ENCODE measurements at places on chromosomes 6 and 20.

GRCh38 chr6:91415031-91415605, 828.2 kb upstream of the MAP3K7 start:
- DNase-seq, result no peak

DNA sequence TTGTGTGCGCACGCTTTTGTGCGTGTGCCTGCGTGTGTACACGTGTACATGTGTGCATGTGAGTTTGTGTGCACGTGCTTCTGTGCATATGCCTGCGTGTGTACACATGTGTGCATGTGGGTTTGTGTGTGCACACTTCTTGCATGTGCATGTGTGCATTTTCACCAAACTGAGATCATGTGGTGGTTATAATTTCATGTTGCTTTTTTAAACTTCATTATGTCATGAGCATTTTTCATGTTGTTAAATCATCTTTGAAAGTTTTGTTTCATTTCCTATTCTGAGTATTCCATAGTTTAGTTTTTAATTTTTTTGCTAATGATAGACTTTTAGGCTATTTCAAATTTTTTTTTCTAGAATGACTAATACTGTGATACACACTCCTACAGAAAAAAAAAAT, 6.4 kb upstream of the CST3 start:
- DNase-seq, result no peak

DNA sequence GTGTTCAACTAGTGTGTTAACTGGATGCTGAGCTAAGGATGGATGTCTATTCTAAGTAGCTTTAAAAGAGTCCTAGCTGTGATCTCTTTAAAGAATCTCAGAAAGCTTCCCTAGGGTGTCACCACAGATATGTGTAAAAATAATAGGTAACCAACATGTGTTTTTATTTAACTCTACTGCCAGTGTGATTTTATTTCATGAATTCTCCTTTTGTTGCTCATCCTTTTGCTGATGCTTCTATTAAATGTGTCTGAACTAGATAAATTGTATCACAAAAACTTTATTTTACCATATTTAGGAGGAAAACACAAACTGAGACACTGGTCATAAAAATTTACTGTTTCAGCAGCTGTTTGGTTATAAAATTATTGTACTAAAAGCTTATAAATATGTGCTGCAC, 809.4 kb upstream of the CITED2 start:
- DNase-seq, result no peak

DNA sequence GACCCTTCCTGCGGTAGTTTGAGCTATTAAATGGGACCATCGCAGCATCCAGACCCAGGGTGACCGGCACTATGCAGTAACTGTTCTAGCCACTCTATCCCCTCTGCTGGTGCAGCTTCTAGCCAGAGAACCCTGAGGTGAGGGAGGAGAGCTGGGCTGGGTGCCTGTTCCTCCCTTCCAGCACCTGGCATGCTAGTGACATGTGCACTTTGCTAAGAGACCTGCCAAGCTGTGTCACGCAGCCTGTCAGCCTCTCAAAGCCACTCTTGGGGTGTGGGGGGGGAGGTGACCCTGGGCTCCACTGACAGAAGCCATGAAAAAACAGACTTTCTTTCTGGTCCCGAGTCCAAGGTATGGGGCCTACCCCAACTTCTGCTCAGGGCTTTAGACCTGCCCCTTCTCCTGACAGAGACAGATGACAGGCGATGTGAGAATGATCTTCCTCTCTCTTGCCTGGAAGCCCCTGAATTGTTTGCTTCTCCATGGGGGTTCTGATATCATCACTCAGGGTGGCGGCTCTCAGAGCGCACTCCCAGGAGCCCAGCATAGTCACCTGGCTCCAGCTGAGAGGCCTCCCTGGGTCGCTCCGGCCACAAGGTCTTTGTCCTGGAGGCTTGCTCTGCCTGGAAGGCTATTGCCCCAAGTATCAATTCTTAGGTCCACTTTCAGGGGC, 47.2 kb upstream of the MLN start:
- no peak for DNase-seq

DNA sequence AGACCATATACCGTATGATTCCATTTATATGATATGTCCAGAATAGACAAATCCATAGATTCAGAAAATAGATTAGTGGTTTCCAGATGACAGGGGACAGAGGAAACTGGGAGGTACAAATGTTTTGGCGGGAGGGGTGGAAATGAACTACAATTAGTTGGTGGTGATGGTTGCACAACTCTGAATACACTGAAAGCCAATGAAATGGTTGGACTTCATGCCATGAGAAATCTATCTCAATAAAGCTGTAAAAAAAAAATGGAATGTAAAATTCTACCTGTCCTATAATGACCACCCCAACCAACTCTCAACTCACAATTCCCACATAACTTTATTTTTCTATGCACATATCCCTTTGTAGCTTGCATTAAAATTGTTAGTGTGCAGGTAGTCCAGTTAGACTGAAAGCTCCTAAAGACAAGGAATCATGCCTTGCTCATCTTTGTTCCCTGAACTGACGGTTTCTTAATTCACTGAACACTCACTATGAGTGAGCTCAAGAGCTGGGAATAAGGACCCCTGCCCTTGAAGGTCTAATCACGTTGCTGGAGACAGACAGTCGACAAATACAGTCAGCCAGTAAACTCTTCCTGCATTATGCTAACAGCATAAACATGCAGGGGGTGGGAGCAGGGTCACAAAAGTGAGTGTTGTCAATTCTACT, 1.4 kb downstream of the DCDC2 start:
- DNase-seq, result no peak

DNA sequence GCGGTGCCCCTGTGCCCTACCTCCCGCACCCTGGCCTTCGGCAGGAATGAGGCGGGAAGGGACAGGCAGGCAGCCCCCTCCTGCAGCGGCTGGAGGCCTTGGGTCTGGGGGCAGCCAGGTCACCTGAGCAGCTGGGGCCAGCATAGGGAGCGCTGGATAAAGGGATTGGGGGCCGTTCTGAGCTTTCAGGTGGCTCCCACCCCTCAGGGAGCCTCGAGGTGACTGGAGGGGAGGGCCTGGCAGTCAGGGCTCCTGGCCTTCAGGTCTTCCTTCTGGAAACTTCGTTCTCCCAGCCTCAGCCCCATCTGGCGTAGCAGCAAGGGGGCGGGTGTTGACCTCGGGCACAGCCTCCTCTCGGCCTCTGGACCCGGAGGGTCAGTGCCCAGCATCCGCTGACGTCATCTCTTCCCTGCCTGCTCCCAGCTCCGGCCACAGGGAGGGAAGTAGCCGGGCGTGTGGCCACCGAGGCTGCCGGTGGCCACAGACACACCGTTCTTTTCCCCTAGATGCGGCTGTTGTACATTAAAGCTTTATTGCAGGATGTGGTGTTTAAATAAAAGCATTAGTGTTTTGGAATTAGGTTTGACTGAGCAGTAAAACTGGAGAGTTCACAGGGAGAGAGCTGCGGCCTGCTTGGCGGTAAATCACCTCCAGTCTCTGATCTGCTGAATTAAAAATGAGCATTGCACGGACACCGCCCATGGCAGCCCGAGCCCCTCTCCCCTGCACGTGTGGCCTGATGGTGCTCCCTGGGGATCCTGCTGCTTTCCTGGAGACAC, 80.0 kb upstream of the GATA5 start:
- DNase-seq, result no peak

GRCh38 chr6:191487-192312, 100.6 kb upstream of the DUSP22 start:
- DNase-seq, result no peak

DNA sequence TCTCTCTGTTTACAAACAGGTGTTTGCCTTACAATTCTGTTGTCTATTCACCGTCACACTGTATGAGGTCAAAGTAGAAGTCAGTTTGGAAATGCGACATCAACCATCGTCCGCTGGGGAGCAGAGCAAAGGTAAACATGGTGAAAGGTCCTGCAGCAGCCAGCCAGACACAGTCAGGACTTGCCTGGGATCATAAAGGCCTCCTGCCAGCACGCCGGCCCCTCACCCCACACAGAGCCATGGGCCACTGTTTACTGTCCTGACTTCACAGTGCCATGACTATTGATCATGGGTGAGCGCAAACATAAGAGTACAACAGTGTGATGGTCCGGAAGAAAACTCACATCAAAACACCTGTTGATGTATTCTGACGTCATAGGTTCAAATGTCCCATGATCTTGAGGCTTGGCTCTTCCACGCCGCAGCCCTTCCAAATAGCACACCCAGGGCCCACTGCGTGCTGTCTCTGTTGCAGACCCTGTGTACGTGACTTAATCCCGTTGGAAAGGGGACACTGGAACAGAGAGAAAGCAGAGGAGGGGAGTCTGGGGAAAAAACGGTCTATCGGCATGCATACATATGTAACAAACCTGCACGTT, 16.9 kb upstream of the PPP1R3G start:
- no peak for DNase-seq

DNA sequence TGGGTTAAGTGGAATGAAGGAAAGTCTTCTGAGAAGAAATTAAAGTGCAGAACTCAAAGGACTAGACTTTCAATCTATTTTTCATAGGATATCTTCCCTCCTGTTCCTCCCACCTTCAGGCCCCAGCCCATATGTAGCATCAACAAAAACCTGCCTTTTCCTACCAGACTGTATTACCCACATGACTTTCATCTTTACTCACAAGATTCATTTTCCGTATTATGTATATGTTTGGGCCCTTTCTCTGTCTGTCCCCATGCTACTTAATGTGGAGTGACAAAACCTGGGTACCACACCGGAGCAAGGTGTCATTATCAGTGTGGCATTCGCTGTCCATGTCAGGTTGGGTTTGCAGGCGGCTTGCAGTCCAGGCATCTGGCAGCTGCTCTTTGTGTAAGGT, 18.8 kb upstream of the CNR1 start:
- no peak for DNase-seq

GRCh38 chr6:105900125-105900937, 185.8 kb upstream of the PRDM1 start:
- no peak for DNase-seq

DNA sequence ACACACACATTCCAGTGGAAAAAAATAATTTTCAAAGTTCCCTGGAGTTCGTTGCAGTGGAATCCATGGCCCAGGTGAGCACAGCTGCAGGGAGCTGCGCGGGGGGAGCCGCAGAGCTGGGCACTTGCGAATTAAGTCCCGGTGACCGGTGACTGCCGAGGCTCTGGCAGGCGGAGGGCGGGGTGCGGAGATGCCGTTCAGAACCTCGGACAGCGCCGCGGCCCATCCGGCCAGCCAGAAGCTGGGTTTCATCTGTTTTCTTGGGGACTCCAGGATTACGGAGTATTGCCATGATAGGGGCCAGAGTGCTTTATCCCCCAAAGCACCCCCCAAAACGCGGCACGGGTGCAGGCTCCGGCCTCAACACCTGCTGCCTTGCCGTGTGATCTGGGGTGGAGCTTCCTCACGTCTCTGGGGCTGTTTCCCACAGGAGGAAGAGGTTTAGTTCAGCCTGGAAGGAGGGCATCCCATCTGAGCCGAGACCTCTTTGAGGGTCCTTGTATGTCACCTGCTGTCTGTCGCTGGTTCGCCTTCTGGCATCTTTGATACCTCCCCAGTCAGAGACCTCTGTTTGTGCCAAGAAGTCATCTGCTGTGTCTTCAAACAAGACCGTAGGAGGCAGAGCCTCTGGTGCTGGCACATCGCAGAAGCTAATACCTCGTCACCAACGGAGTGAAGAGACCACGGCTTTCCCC, 99.4 kb downstream of the YTHDF1 start:
- DNase-seq, result no peak

- DNase-seq, result no peak
Measured at GRCh38 chr6:40285535-40285934, 301.6 kb downstream of the LRFN2 start.

DNA sequence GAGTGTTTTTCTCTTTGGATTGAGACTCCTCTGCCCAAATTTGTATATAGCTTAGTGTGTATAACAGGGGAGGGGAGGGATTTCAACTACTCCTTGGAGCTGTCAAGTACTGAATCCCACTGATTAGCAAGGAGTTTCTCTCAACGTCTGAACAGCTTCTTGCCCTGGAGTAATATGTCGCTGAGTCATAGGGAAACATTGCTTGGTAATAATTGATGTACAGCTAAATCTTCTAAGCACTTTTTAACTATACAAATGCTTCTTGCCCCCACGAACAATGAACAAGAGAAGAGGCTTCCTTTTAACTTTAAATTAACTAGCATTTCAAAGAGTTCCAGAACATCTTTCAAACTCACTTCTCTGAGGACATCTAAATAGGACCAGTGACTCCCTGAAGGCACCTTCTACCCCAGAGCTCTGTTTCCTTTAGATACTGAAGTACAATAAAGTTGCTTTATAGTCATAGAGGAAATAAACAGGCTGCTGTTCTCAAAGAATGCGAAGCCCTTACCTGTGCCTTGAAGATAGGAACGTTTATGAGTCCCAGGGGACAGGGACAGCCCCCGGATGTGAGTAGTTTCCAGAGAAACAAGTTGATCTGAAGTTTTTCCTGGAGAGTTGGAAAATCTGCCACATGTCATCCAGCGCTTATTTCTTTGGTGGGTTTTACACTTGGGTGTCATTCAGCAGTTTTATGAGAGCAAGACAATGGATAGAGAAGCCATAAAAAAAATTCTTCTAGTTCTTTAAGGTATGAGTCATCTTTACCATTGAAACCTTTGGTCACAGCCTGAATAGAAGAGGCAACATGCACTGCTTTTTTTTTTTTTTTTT, 462.5 kb upstream of the BTBD3 start:
- no peak for DNase-seq

- DNase-seq, result no peak
Measured at GRCh38 chr6:158642097-158642601, 2.4 kb downstream of the DYNLT1 start.

GRCh38 chr20:44580581-44581268, 1.7 kb upstream of the PKIG start:
- no peak for DNase-seq

GRCh38 chr6:68941345-68941744, 306.3 kb downstream of the ADGRB3 start:
- no peak for DNase-seq

DNA sequence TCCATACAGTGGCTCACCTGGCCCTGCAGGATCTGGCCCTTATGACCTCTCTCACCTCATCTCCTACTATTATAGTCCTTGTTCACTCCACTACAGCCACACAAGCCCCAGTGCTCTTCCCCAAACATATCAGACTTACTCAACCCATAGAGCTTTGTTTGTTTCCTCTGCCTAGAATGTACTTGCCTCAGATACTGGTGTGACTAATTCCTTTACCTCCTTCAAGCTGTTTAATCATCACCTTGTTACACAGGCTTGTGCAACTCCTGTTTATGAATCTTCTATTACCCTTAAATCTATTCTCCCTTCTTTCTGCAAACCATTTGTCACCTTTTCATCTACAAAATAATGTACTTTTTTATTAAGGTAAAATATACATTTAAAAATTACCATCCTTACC, 3.2 kb downstream of the DEFB125 start:
- DNase-seq, result no peak

- DNase-seq, result no peak
Measured at GRCh38 chr6:139926711-139927110, 552.3 kb upstream of the CITED2 start.

GRCh38 chr6:38847497-38847896, 132.4 kb downstream of the DNAH8 start:
- no peak for DNase-seq

DNA sequence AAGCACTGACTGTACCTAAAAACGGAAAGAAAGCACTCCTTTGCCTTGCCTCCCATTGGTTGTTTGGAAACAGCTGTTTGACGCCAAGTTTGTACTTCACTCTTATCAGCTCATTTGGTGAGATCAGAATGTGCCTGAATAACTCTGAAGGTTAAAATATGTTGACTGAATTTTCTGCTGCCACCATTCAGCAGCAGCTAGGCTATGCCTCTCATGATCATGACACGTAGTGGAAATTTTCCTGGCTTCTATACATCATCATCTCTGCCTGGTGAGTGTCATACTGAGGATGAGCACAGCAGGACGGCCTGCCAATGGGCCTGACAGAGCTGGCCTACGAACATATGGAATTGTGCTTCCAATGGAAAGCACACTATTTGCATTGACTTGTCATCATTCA, 704.9 kb upstream of the CITED2 start:
- DNase-seq, result no peak
